T-helper 9 cell (primary cell): ENCODE measurements at places on chromosomes 3 and 15.

GRCh38 chr15:25715536-25716413 lies 147.4 kb downstream of the ATP10A start:
- no peak for DNase-seq

- DNase-seq: no peak
These were observed 170.3 kb downstream of the NUP210 start for GRCh38 chr3:13249664-13250390.

GRCh38 chr3:78878789-78879188 lies 889.0 kb downstream of the ROBO1 start:
- no peak for DNase-seq

- DNase-seq: no peak
These were observed 50.2 kb upstream of the NSMCE3 start for GRCh38 chr15:29319823-29320222.

GRCh38 chr3:44259404-44259803 lies 17.7 kb downstream of the TOPAZ1 start:
- DNase-seq: no peak

DNA sequence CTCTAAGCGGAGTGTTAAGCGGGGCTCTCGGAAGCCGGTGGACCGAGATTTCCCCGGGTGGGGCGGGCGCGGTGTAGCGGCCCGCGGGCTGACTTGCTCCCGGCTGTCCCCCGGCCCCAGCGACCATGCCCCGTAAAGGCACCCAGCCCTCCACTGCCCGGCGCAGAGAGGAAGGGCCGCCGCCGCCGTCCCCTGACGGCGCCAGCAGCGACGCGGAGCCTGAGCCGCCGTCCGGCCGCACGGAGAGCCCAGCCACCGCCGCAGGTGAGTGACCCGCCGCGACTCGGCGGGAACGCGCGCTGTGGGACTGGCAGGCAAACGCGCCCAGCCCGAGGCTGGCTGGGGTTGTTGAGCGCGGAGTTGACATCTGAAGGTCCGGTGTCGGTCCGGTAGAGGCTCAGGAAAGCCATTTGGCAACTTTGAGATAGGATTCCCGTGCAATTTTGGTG lies 1.3 kb downstream of the SMC4 start:
- peak; percentile 6 for DNase-seq

DNA sequence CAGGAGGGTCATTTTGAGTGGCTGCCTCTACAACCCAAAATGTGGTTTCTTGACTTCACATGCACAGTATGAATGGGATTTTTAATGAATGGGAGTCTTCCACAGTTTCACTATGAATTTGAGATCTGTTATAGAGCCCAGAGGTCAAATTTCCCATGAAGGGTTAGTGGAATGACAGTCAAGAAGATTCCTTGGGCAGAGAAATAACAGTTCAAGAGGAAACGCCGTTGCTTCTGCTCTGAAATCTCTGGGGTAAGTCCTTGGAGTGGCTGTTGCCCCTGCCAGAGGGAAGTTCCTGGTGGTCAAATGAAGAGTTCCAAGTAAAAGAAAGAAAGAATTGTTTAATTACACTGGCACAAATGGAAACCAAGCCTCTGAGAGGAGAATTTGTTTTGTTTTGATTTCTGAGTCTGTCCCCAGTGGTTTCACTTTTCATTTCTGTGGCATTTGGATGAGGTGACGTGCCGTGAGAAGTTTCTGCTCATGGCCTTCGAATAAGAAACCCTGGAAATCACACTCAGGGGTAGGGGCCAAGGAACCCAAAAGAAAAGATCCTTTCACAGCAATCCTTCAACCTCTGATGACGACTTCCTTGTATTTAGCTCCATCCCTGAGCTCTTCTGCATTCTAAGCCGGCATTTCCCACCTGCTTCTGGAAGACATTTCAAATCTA lies 77.5 kb upstream of the IL12A start:
- DNase-seq: no peak

DNA sequence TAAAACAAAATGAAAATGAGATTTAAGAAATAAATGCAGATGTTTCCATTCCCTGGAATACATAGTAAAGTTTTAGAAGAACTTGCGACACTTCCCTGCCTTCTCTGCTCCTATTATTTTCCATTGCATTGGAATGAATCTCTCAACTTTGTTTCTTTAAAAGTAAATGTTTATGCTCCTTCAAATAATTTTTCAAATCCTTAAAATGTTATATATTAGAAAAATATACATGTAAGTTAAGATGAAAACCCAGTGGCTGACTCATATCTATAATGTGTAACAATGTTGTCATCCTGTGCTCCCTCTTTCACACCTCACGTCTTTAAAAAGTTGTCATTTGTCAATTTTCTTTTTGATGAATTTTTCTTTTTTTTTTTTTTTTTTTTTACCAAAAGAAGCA lies 3.6 kb downstream of the RBMS3 start:
- DNase-seq: no peak

GRCh38 chr15:78921517-78921916 lies 23.3 kb downstream of the CTSH start:
- no peak for DNase-seq

- DNase-seq: no peak
These were observed 12.8 kb downstream of the PPCDC start for GRCh38 chr15:75036212-75036616.

DNA sequence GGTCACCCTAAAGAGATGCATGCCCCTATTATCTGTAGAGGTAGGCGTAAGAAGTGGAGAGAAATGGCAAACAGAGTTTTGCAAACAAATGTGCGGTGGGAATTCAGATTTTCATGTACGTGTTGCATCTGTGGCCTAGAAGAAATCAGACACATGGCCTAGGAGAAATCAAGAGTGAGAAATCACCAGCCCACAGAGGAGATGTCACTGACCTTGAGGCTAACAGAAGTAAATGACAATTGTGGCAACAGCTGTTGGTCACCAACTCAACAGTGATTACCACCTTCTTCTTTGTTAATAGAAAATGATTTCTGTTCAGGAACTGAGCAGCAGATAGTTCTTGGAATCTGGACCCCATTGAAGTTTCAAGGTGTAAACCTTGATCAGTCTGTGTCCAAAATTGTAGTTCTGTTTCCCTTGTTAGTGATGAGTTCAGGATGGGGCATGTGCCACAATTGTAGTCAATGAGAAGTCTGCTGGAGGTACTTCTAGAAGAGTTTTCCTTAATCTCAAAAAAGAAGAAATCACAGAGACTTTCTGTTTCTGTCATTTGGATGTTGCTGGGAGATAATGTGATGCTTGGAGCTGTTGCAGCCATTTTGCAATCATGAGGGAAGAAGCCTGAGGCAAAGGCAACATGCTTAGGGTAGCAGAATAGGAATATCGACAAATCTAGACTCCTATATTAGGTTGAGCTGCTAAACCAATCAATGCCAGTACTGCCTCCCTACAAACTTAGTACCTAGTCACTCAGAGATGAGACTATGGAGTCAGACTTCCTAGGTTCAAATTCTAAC lies 34.3 kb upstream of the RFTN1 start:
- DNase-seq: no peak

- DNase-seq: no peak
These were observed 16.9 kb upstream of the SEMA4B start for GRCh38 chr15:90184119-90184785.

DNA sequence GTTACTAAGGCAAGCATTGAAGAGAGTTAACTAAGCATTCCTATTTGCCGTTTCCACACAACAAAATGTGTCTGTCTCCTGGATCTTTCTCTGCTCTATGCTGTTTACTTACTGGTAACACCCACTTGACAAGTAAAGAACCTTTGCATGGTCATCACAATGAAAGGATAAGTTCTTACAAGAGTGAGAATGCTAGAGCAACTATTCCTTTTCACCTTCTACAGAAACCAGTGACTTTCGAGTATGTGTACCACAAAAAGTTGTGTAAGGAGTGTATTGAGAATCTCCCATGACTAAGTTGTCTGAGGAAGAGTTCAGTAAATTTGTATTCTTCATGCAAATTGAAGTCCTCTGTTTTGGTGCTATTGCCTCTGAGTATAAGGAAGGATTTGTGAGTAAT lies 10.8 kb downstream of the TIPARP start:
- DNase-seq: no peak

DNA sequence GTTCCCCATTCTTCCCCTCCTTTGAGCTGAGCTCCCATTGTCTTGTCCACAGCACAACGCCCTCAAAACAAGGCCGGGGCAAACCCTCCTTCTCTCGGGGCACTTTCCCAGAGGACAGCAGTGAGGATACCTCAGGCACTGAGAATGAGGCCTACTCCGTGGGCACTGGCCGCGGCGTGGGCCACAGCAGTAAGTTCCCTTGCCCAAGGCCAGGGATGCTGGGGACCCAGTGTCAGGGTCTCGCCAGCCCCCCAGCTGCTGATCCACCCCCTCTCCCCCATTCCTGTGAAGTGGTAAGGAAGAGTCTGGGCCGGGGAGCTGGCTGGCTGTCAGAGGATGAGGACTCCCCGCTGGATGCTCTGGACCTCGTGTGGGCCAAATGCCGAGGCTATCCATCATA lies 4.2 kb upstream of the OGG1 start:
- DNase-seq: no peak

GRCh38 chr3:159189994-159190669 lies 388.3 kb downstream of the MFSD1 start:
- DNase-seq: no peak
